Cardiac muscle cell (in vitro differentiated cells and primary cell): ENCODE measurements at places on chromosomes 5 and 9. TPM values are rescaled to one million over a fixed set of nuclear protein-coding genes. Genes with fewer than 3 reads are reported as not detected.

GRCh38 chr9:115416299-115416698, 298.3 kb upstream of the TNC start:
- no peak for DNase-seq

Gene SV2C
- 0.24 and 0.28 TPM in 2 replicates for total RNA-seq

DNA sequence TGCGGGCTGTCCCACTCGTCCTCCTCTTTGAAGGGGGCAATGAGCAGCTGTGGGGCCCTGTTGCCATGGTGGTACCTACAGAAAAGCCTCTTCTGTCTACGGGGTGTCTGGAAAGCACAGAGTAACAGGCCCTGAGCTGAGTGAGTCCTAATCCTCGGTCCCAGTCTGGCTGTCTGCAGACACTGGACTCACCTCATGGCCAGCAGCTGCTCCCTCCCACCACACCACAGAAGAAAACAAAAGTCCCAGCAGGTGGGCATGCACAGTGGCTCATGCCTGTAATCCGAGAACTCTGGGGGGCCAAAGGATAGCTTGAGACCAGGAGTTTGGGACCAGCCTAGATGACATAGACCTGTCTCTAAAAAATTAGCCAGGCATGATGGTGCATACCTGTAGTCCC, 19.9 kb downstream of the P4HA2 start:
- DNase-seq = no peak

GRCh38 chr5:90626493-90626892, 67.9 kb downstream of the ADGRV1 start:
- no peak for DNase-seq

GRCh38 chr5:55868846-55869245, 17.7 kb downstream of the IL31RA start:
- DNase-seq = peak; percentile 97

Gene IRX2
- total RNA-seq = 112 and 122 TPM in 2 replicates

DNA sequence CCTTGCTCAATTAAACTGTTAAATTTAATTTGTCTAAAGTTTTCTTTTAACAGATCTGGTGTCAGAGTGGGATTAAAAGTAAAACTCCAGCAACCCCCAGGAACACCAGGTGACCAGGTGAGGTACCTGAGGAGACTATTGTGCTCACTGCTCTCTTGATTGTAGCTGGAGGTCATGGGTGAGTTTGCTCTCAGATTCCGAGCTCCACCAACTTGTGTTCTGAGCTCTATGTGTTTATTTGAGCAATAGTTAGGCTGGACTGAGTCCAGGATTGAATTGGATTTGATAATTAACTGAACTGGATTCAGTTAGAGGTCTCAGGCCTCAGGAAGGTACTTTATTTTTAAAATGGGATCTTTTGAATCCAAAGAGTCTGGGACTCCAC, 17.9 kb upstream of the SCGB3A2 start:
- DNase-seq = no peak

- no peak for DNase-seq
Observed at GRCh38 chr9:97535771-97536170, 34.3 kb downstream of the TMOD1 start.

DNA sequence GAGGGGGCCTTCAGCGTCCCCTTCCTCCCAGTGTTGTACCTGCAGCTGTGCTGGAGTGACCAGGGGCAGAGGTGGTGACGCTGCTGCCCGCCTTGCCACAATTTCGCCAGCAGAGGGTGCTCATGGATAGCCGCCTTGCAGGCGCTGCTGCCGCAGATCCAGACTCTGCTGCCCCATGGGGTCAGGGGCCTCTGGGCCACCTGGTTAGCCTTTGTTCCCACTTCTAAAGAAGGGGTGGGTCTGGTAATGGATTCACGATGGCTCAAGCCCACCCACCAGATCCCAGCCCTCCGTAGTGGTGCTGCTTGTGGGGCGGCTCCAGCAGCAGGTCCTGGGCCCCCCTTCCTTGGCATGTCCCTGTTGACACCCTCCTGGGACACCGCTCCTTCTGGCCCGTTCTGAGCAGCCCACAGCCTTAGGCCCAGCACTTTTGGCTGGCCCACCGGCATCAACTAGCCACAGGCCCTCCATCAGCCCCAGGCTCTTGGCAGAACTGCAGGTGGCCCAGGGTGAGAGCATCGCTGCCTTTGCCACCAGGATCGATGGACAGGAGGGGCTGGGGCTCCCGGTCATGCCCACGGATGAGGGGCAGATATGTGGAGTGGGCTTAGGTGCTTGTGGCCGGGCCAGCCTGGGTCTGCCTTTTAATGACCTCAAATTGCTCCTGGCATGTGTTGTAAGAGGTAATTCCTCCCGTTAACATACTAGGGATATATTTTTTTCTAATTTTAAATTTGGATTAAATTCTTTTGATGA, 57.2 kb downstream of the COL5A1 start:
- peak; percentile 84 for DNase-seq

DNA sequence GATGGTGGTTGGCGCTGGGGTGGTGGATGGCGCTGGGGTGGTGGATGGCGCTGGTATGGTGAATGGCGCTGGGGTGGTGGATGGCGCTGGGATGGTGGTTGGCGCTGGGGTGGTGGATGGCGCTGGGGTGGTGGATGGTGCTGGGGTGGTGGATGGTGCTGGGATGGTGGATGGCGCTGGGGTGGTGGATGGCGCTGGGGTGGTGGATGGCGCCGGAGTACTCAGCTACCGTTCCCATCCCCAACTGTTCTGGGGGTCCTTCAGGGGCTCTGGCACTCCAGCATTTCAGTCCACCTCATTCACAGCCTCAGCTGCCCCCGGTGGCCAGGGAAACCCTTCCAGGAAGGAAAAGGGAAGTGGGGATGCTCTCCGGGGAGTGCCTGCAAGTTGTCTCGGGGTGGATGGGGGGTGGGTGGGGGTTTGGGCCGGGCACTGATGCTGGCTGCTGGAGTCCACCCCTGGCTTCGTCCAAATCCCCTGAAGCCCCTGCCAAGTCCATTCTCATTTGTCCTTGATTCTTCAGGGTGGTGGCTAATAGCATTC, 147.3 kb upstream of the COL5A1 start:
- no peak for DNase-seq

GRCh38 chr9:134571326-134571931, 70.2 kb upstream of the COL5A1 start:
- DNase-seq = no peak

- peak; percentile 7 for DNase-seq
Observed at GRCh38 chr5:67426961-67427849, 230.6 kb upstream of the CD180 start.

GRCh38 chr5:156892223-156892622, 42.1 kb downstream of the PPP1R2B start:
- no peak for DNase-seq

DNA sequence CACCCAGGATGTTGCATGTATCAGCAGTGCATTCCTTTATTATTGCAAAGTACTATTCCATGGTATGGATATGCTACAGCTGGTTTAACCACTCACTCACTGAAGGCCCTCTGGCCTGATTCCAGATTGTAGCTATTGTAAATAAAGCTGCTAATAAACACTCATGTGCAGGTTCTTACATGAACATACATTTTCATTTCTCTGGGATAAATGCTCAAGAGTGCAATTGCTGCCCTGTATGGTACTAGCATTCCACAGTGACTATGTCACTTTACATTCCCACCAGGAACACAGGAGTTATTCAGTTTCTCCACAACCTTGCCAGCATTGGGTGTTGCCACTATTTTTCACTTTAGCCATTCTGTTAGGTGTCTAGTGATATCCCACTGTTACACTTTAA, 267.6 kb downstream of the SPOCK1 start:
- DNase-seq = no peak

- DNase-seq = no peak
Observed at GRCh38 chr9:123003466-123003865, 30.0 kb upstream of the GPR21 start.

GRCh38 chr5:133793756-133794465, 174.5 kb downstream of the C5orf15 start:
- DNase-seq = no peak

DNA sequence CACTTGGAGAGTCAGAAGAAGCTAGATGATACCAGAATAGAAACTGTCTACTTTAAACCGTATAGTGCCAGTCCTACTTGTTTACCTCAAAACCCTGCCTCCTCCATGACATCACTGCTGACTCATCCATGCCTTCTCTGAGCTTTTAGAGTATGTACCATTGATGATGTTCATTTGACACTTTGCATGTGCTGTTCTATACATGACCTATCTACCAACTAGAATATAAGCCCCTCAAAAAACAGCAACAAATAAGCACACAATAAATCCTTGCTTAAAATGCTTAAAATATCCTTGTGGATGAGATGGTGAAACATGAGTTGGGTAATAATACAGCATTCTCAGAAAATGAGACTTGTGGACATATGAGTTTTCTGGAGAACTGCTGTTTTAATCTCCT, 2.6 kb downstream of the CTNNAL1 start:
- peak; percentile 84 for DNase-seq

Gene UIMC1
- 20.4 and 30.8 TPM in 2 replicates for total RNA-seq

GRCh38 chr9:115883467-115884329, 269.9 kb upstream of the PAPPA start:
- DNase-seq = peak; percentile 47

Gene SAXO1
- total RNA-seq = 0.06 and 0.95 TPM in 2 replicates

DNA sequence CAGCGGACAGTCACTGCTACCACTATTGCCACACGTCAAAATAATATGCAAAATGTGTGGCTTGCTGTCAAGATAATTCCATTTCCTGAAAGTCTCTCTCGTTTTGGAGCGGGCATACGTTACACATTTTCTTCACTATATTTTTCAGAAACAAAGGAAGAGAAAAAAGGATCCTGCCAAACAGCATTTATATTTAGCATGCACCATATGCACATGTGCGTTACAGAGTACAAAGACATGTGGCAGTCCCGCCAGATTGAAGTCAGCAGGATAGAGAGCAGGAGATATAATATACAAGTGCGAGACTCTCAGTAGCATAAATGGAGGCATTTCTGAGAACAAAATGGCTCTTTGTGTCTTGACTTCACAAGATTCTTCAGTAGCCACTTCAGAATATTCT, 221.6 kb upstream of the KIF2A start:
- no peak for DNase-seq

DNA sequence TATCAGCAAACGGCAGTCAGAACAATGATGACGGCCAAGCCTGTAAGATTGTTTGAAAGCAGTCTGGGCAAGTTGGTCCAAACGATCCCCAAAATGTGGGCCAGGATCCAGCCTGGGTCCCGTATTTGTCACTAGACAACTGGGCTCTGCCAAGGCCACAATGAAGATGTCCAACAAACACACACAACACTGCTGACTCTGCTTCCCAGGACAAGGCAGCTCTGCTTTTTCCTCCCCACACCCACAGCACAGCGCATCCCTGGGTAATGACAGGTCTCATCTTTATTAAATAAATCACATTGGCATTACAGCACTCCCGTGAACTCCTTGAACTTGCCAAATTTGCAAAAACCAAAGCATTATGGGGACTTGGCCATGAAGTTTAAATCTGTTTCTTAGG, 424.1 kb upstream of the ACTBL2 start:
- DNase-seq = no peak

DNA sequence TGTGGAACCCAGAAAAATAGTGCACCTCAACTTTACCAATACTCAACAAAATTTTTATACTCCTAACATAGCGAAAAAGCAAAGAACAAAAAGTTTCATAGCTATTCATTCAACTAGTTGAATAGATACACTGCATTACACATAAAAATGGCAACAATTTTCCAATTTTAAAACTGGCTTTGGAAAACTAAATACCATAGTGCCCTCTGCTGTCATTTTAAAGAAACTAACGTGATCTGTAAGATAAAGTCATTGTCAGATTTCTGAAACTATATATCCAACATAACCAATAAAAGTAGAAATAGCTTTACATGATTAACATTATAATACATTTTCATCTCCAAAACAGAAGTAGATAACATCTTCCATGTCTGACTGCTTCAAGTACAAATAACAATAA, 31.6 kb downstream of the DTWD2 start:
- DNase-seq = peak; percentile 23

GRCh38 chr9:7234144-7234543, 476.4 kb downstream of the KDM4C start:
- peak; percentile 63 for DNase-seq

DNA sequence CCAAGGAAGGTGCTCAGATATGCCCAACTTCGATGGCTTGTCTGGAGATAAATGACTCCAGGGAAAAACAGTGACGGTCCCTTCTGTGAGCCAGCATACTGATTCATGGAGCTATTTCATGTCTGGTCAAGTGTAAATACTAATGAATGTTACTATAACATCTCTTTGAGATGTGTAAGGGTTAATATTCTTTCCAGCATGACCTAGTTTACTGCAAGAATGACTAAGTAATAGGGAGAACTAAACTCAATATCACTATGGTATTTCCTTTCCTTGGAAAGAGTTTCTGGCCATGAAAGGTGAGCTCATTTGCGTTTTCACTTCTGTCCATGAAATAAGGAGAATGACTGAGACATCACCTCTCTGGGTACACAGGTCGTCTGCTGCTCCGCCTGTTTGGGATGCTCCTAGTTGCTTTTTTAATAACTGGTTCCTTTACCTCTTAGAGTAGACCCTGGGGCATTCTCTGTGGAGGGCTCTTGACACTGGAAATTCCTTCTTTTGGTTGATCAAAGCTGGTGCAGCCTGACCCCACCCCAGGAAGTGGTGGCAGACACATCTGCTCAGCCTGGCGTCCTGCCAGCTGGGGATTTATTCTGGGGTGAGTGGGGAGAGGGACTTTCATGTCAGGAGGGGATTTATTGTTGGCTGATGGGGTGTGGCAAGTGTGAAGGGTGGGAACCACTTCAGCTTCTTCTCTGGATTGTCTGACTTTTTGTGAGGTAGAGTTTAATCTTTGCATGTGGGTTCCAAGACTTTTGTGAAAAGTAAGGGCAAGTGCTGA, 250.0 kb upstream of the MPDZ start:
- no peak for DNase-seq

Gene SLC6A7
- total RNA-seq = not detected in 2 replicates

DNA sequence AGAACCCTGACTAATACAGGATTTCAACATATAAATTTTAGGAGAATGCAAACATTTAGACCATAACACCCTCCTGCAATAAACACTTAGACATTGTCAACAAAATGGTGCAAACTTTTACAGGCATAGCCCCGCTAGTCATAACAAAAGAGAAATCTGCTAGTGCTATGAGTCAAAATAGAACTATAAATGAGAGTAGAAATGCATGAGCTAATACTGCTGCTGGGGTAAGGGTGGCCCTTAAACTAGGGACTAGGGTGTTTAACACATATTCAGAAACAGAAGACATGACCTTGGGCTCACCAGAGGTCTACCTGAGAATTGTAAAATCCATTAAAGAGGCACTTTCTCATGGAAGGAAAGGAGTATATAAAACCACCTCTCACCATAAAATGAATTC, 131.6 kb downstream of the TLR4 start:
- no peak for DNase-seq

- DNase-seq = no peak
Observed at GRCh38 chr5:5332287-5332686, 90.2 kb upstream of the ICE1 start.

- DNase-seq = no peak
Observed at GRCh38 chr9:130672933-130673615, 8.7 kb downstream of the PRDM12 start.

Gene ZNG1A
- total RNA-seq = 37.1 and 43.4 TPM in 2 replicates

- DNase-seq = no peak
Observed at GRCh38 chr5:81768935-81769452, 18.1 kb upstream of the SSBP2 start.

Gene GHR
- total RNA-seq = 2.9 and 3.2 TPM in 2 replicates

Gene TBC1D2
- total RNA-seq = 2.7 and 5.5 TPM in 2 replicates
